NCI-H1092 (cell line): ENCODE measurements at places on chromosomes 7 and 10.

DNA sequence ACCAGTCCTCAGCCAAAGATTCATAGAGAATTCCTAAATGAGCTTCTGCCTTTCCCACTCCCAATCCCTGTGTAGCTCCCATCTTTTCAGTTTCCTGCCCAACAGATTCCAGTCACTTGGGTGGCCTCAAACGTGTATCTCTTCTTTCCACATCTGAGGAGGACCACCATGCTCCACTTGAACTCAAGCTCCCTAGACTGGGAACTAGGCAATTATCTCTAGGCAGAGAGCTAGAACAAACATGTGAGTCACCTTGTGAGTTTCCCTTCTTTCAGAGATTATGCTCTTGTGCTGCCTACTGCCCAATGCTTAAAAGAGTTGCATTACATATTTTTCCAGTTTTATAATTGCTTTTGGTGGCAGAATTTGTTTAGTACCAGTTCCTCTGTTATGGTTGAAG lies 178.0 kb downstream of the MDFIC start:
- DNase-seq: no peak

- DNase-seq: no peak
These were observed 22.2 kb downstream of the TMEM120A start for GRCh38 chr7:75971961-75972763.

DNA sequence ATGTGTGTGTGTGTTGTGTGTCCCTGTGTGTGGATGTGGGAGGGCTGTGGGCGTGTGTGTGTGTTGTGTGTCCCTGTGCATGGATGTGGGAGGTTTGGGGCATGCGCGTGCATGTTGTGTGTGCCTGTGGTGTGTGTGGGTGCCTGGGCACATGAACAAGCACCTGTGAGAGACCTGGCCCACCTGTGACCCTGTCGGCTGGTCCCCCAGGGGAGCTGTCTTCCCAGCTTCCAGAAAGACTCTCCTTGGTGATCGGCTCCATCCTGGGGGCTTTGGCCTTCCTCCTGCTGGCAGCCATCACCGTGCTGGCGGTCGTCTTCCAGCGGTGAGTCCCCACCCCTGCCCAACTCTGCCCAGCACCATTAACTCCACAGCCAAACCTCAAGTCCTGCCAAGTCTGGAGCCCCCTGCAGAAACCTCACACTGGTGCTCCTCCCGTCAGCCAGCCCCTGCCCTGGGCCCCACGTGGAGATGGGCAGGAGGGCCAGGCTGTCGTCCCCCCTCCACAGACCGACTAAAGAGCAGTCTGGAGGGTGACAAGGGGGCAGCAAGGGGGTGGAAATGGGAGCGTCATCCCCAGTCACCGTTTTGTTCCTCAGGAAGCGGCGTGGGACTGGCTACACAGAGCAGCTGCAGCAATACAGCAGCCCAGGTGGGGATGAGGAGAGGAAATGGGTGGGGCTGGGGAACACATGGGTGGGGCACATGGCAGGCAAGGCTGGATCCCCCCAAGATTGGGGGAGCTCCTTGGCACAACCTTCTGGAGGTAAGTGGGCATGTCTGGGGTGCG lies 12.7 kb downstream of the EPHB6 start:
- DNase-seq: no peak

DNA sequence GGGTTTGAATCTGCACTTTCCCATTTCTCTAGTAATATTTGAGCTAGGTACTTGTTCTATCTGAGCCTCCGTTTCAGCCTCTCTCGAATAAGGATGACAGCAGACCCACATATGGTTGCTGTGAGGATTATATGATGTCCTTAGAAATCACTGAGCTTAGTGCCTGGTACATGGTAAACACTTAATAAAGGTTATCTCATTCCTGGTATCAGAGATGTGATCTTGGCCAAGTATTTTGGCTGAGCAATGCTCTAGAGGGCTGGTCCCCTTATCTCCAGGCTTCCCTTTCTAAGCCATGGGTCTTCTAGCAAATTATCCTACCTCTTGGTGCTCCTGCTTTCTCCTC lies 407 bp upstream of the MKRN1 start:
- DNase-seq: no peak

DNA sequence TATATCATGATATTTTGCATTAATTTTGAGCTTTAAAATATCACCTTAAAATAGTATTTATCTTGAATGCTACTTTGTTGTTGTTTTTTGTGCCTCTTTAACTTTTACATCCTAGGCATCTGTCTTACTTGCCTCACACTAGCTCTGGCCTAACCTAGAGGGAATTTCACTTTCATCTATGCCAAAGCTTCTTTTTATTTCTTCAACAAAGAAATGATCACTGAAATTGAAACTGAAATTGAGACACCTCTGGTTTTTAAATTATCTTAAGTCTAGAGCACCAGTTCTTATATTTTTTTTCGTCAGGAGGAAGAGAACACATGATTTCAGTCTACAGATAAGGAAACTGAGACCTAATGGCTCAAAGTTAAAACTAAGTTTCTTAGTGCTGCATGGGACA lies 3.5 kb upstream of the SCIN start:
- no peak for DNase-seq

DNA sequence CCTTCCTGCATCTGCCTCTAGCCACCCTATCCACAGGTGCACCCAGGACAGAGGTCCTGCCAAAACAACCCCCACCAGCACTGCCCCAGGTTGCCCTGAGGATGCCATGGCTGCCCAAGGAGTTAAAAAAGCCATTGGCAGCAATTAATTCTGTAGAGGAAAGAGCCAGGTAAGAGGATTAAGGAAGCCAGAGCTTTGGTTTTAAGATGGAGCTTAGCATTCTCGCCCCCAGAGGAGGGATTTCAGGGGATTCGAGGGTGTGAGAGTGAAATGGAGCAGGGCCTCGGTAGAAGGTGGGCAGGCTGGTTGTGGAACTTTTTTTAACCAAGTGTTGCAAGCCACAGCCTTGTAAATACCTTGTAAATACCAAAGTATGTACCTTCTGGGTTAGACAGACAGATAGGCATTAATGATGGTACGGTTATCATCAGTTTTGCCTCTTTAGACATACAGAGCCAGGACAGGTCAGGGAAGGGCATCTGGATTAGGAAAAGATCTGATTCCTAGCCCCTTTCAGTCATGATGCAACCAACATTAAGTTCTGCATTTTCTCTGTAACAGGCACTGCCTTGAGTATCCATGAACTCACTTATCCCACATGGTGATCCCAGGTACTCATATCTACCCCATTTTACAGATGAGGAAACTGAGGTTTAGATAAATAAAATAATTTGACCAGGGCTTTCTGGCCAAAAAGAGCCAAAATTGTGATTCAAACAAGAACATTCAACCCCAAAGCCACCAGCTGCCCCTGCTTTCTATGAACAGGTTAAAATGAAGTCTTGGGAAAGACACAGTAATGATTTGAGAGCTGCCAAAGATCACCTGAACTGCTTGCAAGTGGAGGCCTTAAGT lies 120.7 kb upstream of the PPIF start:
- DNase-seq: no peak

GRCh38 chr7:113832196-113832745 lies 86.5 kb downstream of the PPP1R3A start:
- no peak for DNase-seq

- DNase-seq: no peak
These were observed 54.6 kb downstream of the CPVL start for GRCh38 chr7:29091715-29092114.

- no peak for DNase-seq
These were observed 42.7 kb downstream of the GNAT3 start for GRCh38 chr7:80468931-80469714.

GRCh38 chr7:23343806-23344475 lies 44.8 kb downstream of the MALSU1 start:
- no peak for DNase-seq

- DNase-seq: no peak
These were observed 89.7 kb upstream of the PRKAR2B start for GRCh38 chr7:106954840-106955239.

GRCh38 chr7:100570954-100571828 lies 2.5 kb downstream of the SAP25 start:
- no peak for DNase-seq

- DNase-seq: no peak
These were observed 90.1 kb upstream of the ATP6V0A4 start for GRCh38 chr7:138887872-138888656.

GRCh38 chr10:630581-631073 lies 58.8 kb downstream of the DIP2C start:
- peak; percentile 9 for DNase-seq

GRCh38 chr7:86904949-86905834 lies 154.3 kb downstream of the ELAPOR2 start:
- DNase-seq: peak; percentile 21

GRCh38 chr7:151575410-151575809 lies 55.7 kb upstream of the RHEB start:
- DNase-seq: no peak

- DNase-seq: no peak
These were observed 35.0 kb downstream of the GLRX3 start for GRCh38 chr10:130171196-130171595.

DNA sequence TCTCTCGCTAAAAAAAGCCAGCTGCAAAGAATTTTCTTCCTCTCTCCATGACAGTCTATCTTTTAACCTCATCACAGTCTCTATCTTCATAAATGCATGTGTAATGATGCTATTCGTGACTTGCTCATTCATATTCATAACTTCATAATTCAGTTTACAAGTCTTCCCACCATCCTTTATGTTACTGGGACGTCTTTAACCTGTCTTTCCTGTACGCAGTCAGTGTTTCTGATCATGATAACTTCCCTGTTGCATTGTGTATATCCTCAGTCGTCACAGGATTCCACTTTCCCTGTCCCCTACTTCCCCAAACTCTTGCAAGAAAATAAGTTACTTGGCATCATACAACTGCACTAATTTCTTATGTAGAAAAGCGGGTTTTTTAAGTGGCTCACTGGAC lies 165.6 kb upstream of the ASAH2 start:
- no peak for DNase-seq

DNA sequence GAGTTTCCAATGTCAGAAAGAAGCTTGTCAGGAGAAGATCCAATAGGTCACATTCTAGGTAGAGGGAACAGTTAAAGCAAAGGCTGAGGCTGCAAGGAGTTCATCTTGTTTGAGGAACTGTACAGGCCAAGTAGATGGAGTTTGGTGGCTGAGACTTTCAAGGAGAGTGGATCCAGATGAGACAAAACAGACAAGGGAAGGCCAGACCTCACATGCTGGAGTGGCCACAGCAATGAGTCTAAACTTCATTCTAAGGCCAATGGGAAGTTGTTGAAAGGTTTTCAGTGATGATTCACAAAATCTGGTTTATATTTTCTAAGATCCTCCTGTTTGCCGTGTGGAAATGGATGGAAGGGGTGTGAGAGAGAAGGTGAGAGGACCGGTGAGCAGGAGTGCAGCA lies 40.0 kb downstream of the EPDR1 start:
- DNase-seq: no peak

DNA sequence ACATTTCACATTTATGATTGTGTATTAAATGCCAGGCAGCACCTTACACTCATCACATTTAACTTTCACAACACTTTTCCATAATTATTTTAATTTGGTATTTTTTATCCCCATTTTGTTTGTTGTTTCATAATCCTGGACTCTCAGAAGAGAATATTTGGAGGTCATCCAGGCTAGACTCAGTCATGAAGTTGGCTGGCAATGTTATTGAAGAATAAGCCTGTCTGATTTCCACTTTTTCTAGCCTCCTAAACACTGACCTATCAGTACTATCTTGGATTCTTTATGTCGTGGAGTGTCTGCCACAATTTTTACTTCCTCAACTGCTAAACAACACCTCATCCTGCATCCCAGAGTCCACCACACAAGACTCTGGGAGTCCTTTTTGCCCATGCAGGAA lies 372.3 kb upstream of the NRP1 start:
- no peak for DNase-seq

GRCh38 chr7:135958173-135958572 lies 19.0 kb downstream of the MTPN start:
- DNase-seq: no peak

GRCh38 chr7:44307301-44307900 lies 18.0 kb downstream of the CAMK2B start:
- DNase-seq: peak; percentile 49

- DNase-seq: no peak
These were observed 278.1 kb downstream of the DPP6 start for GRCh38 chr7:154330318-154330717.

DNA sequence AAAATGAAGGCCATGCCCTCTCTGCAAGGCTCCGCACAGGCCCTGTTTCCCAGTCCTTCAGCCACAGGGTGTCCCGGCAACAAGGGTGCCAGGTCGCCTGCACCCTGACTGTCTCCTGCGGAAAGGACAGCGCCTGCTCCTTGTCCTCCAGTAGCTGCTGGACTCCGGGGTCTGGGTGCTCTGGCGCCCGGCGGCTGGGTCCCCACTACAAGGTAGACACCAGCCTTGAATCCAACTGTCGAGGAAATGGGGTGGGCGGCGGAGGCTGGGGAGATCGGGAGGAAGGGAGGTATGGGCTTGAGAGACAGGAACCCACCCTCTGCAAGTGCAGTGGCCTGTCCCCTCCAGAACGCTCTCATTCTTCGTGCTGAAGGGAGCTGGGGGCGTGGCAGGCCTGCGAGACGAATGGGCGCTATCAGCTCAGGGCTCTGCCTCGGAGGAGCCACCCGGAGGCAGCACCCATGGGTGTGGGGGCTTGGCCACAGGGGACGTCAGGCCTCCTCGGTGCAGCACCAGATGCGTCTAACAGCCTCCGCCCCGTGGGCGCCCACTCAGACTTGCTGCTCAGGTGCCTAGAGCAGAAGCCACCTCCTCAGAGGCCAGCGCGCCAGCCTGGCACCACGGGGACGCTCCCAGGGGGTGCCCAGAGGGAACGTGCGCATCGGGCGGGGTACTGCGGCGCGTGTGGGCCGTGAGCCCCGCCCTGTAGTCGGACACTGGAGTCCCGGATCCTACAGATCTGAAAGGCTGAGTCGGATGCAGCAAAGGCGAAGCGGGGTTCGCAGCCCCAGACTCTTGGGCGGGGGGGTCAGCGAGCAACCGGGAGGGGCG lies 15.6 kb downstream of the ADAM8 start:
- no peak for DNase-seq

DNA sequence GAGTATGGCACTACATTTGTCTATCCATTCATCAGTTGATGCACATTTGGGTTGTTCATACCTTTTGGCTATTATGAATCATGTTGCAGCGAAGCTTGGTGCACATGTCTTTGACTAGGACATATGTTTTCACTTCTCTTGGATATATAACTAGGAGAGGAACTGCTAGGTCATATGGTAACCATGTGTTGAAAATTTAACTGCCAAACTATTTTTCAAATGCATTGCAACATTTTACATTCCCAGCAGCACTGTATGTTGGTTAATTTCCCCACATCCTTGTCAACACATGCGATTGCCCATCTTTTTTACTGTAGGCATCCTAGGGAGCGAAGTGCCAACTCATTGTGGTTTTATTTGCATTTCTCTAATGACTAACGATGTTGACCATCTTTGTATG lies 183.4 kb downstream of the PRKCQ start:
- no peak for DNase-seq
